Fibroblast of lung (primary cell): ENCODE measurements at places on chromosomes 3 and 15. TPM values are rescaled to one million over a fixed set of nuclear protein-coding genes. Genes with fewer than 3 reads are reported as not detected.

ROPN1 gene
- total RNA-seq = not detected in 2 replicates

CCRL2 gene
- total RNA-seq = 0.26 and 0.33 TPM in 2 replicates

SNAP23 gene
- 79.1 and 84.6 TPM in 2 replicates for total RNA-seq

PPM1L gene
- 2.1 and 2.5 TPM in 2 replicates for total RNA-seq

MRAS gene
- 48.0 and 73.0 TPM in 2 replicates for total RNA-seq

GOLGA8R gene
- 1.3 and 1.8 TPM in 2 replicates for total RNA-seq

MEGF11 gene
- total RNA-seq = under 0.01 TPM in 1 of 2 replicates, not detected in the other

COL6A5 gene
- under 0.01 and 0.66 TPM in 2 replicates for total RNA-seq

SLCO2A1 gene
- under 0.01 TPM in 2 replicates for total RNA-seq
